ENCODE measurements at places on chromosomes 3 and 15.

DNA sequence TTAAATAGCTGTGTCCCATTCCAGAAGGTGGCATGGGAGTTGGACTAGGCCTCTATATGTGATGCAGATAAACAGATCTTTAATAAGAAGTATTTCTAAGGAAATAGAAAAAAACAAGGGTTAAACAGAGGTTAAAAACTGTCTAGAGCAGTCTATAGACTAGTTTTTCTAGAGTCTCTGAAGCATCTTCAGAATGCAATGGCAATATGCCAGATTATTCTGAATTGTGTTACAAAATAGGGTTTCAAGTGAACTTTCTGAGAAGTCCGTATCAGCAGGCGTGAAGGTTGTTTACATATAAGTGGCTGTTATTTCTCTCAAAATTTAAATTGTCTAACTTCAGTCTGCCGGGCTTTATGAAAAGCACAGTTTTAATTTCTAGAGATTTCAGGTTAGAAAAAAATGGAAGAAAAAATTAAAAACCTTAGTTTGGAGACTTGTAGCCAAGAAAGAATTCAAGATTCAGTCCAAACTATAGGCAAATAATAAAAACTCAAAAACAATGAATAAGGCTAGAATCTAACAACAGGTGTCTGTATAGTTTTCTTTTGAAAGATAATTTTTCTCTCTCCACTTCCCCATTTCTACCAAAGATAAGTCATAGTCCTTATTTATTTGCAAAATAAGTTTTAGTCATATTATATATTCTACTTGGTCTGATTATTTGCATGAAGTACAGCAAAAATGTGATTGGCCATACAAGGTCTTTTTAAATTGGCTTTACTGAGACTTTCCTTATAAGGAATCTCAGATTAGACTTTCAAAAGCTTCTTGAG, 55.2 kb downstream of the OSTN start:
- no peak for DNase-seq

DNA sequence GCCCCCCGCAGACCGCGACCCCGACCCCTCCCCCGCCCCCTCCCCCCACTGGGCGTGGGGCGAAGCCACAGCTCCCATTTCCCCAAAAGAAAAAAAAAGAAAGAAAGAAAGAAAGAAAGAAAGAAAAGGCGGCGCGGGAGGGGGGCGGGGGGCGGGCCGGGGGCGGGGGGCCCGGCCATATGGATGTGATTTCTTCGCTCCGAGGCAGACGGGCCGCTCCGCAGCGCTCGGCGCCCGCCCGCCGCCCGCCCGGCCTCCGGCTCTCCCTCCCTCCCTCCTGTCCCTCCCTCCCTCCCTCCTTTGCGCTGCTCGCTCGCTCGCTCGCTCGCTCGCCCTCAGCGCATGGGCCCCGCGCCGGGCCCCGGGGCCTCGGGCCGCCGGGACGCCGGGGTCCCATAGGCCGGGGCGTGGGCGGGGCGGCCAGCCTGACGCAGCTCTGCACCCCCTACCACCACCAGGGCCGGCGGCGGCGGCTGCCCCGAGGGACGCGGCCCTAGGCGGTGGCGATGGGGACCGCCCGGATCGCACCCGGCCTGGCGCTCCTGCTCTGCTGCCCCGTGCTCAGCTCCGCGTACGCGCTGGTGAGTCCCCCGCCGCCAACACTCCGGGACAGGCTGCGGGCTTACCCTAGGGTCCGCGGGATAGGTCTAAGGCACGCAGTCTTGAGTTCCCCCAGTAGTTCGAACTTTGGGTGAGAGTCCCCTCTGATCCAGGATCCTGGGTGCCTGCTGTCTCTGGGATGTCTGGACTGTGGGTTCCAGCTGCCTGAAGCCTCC, 5.7 kb downstream of the PTH1R start:
- DNase-seq = no peak

DNA sequence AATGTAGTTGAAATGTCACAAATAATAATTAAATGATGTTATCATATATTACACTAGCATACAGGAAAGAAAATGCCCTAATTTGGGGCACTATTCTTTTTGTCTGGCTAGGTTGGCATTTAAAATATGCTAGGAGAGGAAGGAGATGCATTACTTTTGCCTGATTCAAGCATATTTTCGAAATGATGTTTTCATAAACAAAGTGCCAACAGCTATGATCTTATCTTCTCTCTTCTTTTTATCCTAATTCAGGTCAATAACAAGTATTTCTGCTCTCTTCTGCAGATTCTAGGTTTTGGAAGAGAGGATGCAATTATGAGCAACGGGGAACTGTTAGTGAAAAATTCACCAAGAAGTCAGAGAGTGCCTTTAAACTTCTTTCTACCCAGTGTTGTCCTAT, 55.8 kb upstream of the NR2F2 start:
- no peak for DNase-seq

DNA sequence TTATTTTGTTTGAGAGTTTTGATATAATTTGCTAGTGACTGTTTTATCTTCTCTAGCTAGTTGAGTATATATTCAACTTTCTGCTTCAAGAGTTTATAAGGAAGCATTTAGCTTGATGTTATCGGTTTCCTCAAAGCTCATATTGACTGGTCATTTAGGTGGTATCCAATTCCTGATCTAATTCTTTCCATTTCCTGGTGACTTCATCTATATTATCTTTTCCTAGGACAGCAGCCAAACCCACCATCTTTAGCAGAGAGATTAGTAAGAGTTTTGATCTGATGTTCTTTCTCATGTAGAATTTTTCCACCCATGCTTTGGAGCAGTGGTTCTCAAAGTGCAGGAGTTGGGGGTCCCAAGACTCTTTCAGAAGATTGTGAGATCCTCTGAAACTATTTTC, 148.6 kb upstream of the STT3B start:
- no peak for DNase-seq

DNA sequence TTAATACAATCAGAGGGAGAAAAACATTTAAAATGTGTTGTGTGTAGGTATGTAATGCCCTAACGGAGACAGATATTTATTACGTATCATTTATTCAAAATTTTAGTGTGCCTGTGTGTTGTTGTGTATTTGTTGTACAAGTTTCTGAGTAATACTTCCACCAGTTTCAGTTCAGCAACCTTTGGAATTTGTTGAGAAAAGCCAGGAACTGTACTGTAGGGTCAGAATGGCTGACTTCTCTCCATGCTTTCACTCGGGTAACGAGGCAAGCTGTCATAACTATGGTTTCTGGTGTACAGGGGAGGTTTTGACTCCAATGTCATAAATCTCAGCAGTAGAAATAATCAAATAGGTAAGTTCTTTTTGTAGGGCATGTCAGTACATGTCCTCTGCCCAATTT, 23.8 kb upstream of the CNTN6 start:
- DNase-seq = no peak

DNA sequence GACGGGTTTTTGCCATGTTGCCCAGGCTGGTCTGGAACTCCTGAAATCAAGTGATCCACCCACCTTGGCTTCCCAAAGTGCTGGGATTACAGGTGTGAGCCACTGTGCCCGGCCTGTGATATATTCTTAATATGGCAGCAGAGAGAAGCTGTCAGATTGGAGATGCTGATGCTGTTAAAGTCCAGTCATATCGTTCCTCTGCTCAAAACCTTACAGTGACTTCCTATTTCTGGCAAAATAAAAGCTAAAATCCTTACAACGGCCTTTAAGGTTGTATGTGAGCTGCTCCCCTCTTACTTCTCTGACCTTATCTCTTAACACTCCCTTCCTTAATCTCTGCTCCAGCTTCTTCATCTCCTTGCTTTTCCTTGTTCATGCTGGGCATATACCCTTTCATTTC, 26.6 kb upstream of the MGA start:
- DNase-seq = no peak

GRCh38 chr15:31337352-31338031, 10.9 kb downstream of the KLF13 start:
- DNase-seq = no peak

DNA sequence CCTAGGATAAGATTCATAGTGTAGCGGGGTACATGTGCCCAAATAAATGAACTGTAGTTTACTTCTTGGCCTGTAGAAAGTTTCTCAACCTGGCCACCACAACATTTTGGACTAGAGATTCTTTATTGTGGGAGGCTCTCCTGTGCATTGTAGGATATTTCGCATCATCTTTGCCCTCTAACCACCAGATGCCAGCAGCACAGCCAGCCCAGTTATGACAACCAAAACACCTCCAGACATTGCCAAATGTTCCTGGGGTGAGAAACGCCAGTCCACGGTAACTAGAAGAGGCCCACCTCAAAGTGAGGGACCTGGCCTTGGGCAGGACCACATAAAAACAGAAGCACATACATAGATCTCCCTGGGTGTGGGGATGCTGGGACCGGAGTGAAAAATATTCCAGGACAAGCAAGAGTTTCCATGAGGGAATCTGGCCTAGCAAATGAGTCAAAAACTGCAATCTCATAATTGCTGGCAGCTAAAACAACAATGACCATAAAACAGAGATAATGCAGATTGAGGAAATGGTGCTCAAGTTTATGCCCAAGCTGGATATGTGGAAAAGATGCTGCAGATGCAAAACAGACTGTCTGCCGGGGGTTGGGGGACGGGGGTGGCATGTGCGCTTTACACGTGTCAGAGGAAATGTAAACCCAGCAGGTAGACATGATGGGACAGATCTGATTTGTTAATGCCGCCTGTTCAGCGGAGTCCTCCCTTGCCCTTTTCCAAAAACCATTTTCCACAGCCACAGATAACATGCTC, 39.7 kb downstream of the ARHGEF3 start:
- no peak for DNase-seq

GRCh38 chr3:175153595-175153994, 294.5 kb downstream of the NAALADL2 start:
- DNase-seq = no peak

DNA sequence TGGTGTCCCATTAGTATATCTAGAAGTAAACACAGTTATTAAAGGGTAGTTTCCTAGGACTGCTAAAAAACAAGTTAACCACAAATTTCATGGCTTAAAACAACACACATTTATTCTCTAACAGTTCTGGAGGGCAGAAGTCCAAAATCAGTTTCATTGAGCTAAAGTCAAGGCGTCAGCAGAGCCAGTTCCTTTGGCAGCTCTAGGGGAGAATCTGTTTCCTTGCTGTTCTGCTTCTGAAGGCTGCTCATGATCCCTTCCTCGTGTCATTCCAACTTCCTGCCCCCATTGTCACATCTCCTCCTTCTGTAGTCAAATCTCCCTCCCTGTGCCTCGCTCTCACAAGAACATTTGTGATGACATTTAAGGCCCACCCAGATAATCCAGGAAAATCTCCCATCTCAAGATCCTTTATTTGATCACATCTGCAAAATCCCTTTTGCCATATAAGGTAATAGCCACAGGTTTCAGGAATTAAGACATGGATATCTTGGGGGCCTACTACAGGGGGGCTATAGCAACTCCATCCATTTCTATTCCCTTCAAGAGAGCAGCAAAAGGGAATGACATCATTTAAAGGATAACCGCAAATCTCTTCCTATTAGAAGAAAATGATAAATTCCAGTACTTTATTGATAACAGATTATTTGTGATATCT, 50.1 kb downstream of the GPR176 start:
- no peak for DNase-seq

DNA sequence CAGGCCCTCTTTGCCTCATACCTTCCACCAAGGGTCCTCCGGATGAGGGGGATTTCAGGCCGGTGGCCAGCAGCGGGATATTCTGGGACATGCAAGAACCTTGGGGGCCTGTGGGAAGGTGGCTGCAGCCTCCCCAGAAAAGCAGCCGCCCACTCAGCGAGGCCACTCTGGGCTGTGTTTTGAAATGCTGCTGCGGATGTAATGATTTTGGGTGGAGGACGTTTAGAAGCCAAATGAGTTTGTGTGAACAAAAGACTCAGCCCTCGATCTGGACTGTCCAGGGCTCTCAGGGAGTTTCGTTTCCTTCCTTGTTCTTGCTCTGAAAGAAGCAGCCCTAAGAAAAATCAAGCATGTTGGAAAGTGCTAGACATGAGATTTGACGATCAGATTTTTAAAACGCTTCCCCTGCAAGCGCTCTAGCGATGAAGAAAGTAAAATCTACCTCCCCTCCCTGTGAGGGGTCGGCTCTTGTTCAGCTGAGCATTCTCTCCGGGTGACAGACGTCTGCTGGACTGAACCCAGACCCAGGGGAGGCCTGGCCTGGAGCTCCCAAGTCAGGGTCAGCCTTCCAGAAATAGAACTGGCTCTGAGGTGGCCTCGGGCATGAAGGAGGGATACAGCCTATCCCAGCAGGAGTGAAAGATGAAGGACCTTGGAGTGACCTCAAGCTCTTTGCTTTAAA, 12.9 kb downstream of the HEG1 start:
- no peak for DNase-seq

GRCh38 chr3:138950006-138950644, 3.1 kb downstream of the FOXL2NB start:
- DNase-seq = no peak

DNA sequence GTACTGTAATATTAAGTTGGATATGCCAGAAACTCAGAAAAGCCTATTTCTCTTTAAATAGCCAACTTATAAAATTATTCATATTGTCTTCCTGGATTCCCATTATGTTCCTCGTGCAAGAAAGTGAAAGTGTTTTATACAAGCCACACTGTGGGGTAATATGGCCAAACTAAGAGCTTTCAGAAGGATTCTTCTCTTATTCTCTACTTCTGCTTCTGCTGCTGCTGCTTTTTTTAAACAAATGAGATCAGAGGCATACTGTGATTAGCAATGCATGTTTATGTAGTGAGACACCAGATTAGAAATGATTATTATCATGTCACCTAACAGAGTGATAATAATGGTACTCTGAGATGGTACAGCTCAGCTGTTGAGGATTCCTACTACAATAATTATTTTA, 1026.5 kb upstream of the CFAP20DC start:
- no peak for DNase-seq

- no peak for DNase-seq
Measured at GRCh38 chr15:81744364-81744763, 301.5 kb downstream of the MEX3B start.

DNA sequence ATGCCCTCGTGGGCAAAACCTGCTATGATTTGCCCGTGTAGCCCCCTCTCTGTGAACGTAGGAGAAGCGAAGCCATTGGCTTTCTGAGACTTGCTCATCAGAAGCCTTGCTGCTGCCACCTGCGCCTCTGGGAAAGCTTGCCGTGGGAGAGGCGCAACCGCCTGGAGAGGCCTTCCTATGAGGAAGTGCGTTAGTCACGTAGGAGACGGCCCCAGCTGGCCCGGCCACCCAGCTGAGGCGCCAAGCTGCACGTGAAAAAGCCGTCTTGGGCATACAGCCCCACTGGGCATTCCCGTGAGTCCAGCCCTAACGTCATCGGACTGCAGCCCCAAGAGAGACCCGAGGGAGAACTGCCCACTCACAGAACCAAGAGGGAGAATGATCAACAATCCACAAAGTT, 49.1 kb upstream of the TJP1 start:
- no peak for DNase-seq

DNA sequence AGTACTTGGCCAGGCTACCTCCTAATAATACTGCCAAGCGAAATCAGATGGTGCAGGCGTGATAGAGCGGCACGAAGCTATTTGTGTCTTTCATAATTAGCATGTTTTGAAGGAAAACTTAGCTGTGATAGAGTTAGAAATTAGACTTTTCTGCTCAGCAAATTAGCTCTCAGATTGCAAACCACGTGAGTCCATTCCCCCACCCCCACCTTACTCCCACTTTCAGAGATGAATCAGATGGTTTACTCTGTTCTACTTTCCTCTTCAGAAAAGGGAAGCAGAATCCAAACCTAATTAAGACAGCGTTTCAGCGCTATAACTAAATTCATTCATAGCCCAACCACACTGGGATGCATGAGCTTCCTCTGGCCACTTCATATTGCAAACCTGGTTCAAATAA, 214.6 kb downstream of the SLCO3A1 start:
- no peak for DNase-seq

- DNase-seq = no peak
Measured at GRCh38 chr3:196886144-196886543, 18.4 kb downstream of the SENP5 start.

Data from CD4-positive, alpha-beta T cell treated with Interleukin-4 for 4 hours (primary cell).